ENCODE measurements at places on chromosomes 5 and 9.

GRCh38 chr9:108919517-108919916 is 14.4 kb downstream of the ELP1 start:
- no peak for DNase-seq

DNA sequence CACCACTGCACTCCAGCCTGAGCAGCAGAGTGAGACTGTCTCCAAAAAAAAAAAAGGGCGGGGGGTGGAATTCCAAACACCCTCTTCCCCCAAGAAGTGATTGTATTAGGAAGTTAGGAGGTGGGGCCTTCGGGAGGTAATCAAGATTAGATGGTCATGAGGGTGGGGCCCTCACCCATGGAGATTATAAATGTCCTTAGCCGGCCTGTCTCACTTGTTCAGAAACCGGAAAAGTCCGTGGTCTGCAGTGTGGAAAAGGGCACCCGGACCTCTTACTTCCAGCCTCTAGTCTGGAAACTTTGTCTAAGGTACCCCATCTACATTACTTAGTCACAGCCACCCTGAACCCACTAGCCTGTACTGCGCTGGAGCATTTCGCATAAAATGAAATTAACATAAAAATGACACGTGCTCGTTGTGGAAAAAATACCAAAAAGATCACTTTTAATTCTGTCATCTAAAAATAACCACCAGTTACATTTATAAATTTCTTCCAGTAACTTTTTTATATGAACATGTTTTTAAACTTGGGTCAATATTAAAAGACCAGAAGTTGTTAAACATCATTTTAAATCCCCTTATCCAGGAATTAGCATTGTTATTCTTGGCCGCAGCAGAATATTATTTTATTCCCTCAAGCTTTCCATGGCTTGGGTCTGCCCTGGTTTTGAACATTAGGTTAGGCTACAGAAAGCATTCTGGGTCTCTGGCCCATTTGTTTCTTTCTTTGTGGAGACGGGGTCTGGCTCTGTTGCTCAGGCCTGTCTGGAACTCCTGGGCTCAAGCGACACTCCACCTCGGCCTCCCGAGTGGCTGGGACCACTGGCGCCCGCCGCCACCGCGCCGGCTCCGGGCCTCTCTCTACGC is 1.2 kb upstream of the CKS2 start:
- peak; percentile 60 for DNase-seq

DNA sequence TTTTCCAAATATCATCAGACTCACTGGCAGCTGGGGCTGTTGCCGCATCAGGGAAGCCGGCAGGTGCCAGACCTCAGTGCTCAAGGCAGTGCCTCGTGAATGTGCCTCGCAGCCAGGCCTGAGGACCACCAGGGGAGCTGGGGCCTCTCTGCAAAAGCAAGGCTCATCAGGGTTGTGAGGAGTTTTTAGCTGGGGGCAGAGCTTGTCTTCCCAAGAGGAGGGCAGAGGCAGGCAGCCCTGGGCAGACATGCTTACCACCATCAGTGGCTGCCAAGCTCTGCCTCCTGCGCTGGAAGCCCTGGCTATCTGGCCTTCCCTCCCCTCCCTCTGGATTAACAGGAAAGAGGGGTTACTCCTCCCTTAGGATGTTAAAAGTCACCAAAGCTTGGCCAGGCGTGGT is 8.8 kb upstream of the TBC1D9B start:
- peak; percentile 68 for DNase-seq

GRCh38 chr9:110128664-110129329 is 79.2 kb downstream of the C9orf152 start:
- DNase-seq: no peak

DNA sequence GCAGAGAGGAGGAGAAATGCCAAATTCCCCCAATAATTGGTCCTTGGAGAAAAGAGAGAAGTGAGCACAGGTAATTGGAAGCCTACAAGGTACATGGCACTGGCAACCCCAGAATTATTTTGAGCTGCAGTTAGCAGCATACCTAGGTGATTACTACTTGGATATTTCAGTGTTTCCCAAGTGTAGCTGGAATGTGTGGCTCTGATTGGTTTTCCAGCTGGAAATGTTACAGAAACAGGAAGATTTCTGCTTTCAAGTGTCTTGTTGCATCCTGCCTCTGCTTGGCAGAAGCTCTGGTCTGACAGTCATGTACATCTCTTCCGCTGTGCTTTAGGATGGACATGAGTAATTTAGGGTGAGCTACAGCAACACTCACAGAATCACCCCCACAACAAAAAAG is 262.1 kb downstream of the ENC1 start:
- no peak for DNase-seq

DNA sequence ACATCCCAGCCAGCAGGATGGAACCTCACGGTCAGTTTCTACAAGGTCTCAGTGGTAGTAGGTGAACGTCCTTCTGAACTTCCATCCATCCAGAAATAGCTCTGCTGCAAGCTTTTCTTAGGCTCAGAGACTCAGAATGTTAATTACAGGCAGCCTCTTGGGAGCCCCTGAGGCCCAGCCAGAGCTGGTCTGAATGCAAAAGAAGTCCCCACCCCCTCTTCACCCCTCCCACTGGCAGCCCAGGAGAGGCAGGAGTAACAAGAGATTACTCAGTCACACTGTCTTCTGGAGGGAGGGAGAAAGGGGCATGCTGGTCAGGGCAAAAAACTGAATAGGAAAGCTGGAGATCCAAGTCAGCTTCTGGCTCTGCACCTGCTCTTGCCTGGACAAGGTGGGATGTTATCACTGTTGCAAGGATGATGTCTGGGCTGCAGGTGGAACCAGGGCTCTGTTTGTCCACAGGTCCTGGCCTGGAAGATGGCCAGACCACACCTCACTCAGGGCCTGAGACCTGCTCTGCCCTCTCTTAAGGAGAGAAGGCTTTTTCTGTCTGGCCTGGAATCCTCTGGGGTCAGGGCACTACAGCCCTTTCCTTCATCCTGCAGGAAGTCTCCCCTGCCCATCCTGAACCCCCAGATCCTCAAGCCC is 9.1 kb downstream of the ENHO start:
- peak; percentile 88 for DNase-seq

DNA sequence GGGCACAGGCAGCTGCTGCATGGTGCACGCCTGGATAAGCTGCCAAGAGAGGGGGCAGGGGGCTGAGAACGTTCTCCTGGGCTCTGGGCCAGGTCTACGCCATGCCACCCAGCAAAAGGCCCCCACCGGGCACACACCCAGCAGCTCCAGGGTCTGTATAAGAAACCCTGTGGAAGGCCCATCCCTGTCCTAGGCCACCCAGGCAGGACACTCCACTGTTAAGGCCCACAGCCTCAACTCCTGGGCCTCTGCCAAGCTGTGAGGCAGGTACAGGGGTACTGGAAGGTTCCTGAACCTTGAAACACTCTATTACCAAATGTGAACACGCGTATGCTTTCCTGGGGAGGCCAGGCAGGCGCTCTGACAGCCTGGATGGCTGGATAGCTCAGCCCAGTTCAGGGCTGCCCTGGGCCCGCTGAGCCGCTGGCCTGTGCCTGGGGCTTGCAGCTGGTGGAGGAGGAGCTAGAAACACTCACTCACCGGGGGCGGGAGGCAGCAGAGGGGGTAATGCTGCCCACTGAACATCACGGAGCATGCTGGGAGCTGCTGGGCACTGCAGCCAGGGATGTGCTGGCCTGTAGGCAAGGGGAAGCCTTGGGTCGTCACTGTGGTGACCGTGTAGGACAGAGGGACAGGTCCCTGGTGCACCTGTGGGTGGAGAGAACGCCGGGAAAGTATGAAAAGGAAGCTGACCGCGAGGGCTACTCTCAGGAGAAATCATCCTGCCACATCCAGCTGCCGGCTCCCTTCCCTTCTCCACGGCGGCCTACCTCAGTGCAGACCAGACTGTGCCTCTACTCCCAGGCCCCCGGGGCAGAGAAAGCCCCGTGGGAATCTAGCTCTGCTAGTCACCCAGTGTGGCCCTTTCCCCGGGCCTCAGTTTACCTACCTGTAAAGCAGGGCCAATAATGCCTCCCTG is 6.0 kb downstream of the RNF44 start:
- DNase-seq: peak; percentile 45

- DNase-seq: no peak
Measured at GRCh38 chr5:31692561-31693221, 53.8 kb downstream of the PDZD2 start.

- DNase-seq: peak; percentile 71
Measured at GRCh38 chr9:124357721-124358361, 57.4 kb downstream of the PSMB7 start.

- no peak for DNase-seq
Measured at GRCh38 chr5:57903458-57903857, 420.8 kb upstream of the ACTBL2 start.

DNA sequence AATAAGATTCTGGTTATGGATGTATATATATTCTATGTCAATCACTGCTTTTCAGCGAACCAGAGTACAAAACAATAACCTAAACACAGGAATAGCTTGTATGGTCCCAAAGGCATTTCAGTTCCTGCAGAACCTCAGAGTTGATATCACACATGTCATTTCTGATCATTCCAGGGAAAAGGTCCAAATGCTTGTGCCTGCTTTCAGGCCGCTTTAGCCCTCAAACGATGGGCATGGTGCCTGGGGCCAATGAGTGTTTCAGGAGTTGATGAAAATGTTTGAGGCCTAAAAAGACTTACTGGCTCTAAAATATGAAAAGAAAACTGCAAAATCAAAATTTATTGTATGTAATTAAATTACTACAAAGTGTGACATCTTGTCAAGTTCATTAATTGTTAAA is 22.8 kb downstream of the ANGPTL2 start:
- no peak for DNase-seq

GRCh38 chr9:18543406-18544192 is 69.6 kb downstream of the ADAMTSL1 start:
- no peak for DNase-seq

DNA sequence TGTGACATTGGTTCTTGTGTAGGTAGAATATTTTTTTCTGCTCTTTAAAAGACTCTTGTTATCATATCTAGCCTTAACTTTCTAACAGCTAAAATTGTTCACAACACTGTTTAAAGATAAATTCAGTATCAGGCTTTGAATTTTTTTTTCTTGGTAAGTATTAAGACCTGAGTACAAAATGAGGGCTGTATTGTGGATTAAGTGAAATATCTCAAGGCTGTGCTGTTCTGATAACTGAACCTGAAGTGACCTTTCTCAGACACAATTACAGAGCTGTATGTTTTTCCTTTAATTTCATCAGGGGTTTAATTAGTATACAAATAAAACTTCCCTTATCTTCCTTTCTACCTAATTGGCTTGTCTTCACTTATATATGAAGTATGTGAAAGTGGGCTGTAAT is 290.5 kb downstream of the CCDC171 start:
- no peak for DNase-seq
